ENCODE measurements at places on chromosomes 16 and 17. TPM values are rescaled to one million over a fixed set of nuclear protein-coding genes. Genes with fewer than 3 reads are reported as not detected.

- no peak for DNase-seq
Observed at GRCh38 chr17:55301521-55302406, 37.0 kb downstream of the HLF start.

- DNase-seq, result no peak
Observed at GRCh38 chr17:57550668-57551315, 194.3 kb downstream of the CCDC182 start.

GRCh38 chr17:62689441-62690167, 62.1 kb downstream of the MRC2 start:
- DNase-seq, result no peak

Gene TBC1D26
- 1.9 TPM for total RNA-seq

Gene CRYM
- 1.2 TPM for total RNA-seq

Measured in neural crest cell (in vitro differentiated cells).